CD4-positive, alpha-beta T cell treated with Interleukin-2 at 100 ng/mL for 4 hours (primary cell): ENCODE measurements at places on chromosomes 7 and 10.

- DNase-seq: no peak
Observed at GRCh38 chr10:118145256-118145655, 98.5 kb upstream of the RAB11FIP2 start.

GRCh38 chr7:83478616-83479015 lies 170.3 kb downstream of the SEMA3E start:
- no peak for DNase-seq

DNA sequence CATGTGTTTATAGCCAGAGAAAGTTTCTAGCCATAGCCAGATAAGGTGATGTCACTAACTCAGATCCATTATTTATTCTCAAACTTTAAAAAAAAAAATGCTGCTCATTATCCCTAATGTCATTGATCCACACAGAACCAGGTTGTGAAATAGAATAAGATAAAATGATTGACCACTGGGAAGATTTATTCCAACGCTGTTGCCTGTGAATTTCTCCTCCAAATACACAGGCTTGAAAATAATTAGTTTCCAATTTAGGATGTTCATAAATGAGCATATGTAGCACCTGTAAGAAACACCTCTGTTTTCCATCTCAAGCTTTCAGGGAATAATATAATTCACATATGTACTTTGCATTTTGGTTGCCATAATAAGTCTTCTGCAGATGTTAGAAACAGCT lies 283.1 kb upstream of the DKK1 start:
- DNase-seq: no peak

- DNase-seq: no peak
Observed at GRCh38 chr7:123410273-123410904, 124.0 kb downstream of the IQUB start.

- DNase-seq: no peak
Observed at GRCh38 chr7:80095545-80095944, 39.1 kb upstream of the GNAI1 start.

DNA sequence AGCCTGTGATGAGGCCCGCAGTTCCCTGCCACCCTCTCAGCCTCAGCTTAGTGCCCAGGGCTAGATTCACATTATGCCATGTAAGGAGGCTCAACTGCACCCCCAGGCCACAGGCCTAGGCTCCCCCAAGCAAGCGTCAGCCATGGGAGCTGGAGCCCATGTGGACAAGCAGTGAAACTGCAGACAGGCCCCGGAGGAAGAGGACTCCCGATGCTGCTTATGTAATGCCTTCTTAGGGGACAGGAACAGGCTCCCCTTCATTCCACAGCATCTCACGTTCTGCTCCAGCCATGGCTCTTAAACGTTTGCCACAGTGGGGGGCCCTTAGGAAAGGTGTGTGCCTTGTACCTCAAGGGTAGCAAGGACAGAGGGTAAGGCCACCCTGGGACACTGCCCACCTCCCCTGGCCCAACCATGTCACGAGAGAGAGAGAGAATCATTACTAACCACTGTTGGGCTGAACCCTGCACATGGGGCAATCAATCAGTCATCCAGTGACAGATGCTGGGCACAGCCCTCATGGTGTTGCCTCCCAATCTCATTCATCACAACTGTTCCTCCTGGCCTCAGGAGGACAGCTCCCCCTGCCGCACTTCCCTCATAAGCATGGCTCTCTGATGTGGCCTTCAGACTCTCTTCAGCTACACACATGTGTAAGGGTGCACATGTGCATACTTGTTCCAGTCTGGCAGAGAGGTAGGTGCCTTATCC lies 263.0 kb downstream of the GRID1 start:
- DNase-seq: no peak

DNA sequence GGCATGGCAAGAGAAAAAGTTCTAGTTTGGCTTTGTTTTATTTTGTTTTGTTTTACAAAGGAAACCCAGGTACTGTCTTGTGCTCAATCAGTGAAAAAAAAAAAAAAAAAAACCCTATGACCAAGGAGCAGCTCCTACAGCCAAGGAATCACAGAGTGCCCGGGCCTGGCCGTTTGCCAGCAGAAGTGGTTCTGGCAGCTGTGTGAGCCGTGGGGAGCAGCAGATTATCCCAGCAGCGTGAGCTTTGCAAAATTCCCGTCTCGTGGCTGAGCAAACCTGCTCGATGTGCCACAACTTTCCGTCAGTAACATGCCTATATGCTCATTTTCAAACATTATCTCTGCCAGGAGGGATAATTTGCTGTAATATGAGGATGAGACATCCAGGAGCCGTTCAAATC lies 293.7 kb downstream of the POU6F2 start:
- DNase-seq: no peak

DNA sequence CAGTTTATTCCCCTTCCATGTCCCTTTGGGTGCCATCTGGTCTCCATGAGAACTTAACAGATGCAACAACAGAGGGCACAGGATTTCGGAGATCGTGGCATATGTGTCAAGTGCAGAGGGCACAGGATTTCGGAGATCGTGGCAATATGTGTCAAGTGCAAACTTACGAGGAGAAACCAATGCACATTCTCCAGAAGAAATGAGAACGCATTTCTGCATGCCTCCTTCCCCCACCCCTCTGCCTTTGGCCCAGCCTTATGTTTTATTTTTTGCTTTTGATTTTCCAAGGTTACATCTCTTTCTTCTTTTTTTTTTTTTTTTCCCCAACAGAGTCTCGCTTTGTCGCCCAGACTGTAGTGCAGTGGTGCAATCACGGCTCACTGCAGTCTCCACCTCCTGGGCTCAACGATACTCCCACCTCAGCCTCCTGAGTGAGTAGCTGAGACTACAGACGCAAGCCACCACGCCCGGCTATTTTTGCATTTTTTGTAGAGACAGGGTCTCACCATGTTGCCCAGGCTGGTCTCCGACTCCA lies 586 bp upstream of the ANKRD26 start:
- DNase-seq: peak; percentile 18

- DNase-seq: no peak
Observed at GRCh38 chr10:21166557-21167287, 269.6 kb upstream of the NEBL start.

DNA sequence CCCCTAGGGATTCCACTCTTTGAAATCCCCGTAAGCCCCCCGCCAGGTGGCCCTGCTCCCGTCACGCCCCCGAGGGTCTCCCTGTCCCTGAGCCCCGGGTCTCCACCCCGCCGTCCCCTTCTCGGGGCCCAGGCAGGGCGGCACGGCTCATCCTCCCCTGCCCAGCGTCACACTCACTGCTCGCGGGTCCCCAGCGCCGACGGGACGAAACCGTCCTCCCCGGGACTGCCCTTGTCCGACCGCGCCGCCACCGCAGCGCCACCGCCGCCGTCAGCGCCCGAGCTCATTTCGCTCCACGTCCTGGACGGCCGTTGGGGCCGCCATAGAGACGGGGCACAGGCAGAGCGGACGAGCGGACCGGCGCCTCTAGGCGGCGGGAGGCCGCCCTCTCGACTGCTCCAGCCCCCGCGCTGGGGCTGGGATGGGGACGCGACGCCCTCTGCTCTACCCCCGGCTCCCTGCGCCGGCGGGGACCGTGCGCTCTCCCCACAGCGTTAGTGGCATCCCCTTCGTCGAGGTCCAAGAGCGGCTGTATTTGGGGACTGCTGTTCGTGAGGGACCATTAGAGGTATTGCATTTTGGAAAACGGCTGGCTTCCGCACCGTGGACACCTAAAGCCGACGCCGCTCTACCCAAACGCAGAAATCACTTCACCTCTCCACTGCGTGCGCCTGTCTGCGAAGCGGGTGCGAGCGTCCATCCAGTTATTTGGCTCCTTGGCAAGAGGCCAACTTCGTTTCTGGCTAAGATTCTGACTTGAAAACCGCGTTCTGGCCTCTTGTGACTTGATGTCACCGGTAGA lies at the start of gene EEF1AKMT2:
TSS of gene EEF1AKMT2 (minus strand) at position 341 of the 802 bp plus-strand sequence. CDS start at position 287, 54 bp downstream.
- peak; percentile 84 for DNase-seq

DNA sequence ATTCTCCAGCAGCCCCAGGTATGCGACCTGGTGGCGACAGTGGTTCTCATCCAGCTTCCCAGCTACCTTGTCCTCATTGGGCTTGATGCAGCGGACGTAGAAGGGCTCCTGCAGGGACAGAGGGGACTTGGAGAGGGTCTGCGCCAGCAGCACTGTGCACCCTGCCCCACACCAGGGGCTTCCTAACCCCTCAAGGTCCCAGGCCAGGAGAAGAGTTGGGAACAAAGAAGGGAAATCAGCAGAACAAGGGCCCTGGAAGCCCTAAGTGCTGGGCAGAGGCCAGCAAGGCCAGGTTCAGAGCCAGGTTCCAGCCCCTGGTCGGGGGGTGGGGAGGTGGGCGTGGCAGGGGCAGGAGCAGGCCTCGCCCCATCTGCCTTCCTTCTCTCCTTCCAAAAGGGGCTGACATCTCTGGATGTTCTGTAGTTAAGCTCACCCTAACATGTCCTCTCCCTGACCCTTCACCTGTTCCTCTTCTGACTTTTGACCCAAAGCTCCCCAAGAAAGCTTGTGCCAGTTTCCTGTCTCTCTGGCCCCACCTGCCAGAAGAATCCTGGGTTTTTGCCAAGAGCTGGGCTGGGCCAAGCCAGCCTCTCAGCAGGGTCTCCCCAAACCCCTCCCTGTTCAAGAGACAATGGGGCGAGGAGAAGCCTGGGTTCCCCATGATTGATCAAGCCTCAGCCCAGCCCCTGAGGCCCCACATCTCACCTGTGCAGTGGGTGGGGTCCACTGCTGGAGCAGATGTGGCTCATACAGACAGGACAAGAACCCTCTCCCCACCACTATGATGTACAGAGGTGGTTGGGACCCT lies 11.9 kb downstream of the MYO1G start:
- no peak for DNase-seq

DNA sequence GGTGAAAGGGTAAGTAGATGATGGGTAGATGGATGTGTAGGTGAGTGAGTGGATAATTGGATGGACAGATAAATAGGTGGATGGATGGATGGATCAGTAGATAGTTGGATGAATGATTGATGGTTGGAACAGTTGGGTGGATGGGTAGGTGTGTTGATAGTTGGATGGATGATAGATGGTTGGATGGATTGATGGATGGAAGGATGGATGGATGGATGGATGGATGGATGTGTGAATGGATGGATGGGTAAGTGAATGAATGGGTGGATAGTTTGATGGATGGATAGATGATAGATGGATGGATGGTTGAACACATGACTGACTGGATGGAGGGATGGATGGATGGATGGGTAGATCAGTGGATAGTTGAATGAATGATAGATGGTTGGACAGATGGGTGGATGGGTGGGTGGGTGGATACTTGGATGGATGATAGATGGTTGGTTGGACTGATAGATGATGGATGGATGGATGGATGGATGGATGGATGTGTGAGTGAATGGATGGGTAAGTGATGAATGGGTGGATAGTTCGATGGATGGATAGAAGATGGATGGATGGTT lies 37.0 kb downstream of the PDGFA start:
- no peak for DNase-seq

DNA sequence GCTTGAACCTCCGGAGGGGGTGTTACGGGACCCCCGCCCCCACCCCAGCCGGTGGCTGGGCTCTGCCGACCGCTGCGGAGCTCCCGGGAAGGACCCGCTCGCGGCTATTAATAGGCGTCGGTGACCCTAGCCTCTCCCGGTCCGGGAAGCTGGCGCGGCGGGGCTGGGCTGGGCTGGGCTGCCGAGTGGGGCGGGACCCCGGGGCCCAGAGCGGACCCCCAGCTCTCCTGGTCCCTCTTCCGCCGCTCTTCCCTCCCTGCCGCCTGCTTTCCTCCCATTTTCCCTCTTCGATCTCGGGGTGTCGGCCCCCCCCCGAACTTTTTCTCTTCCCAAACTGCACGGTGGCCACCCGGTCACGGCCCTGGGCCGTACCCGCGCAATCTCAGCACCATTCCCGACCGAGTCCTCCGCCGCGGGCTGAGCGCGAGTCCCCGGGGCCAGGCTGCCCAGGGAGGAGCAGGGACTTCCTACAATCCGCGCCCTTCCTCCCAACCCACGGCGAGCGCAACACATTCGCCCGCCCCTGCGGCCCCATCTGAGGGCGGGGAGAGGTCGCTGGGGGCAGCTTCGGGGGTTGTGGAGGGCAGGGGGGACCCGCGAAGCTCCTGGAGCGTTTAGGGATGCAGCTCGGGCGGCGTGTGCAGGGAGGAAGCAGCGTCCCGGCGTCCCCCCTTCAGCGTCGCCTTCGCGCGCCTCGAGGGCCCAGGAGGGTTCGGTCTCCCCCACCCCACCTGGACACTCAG lies 3.1 kb upstream of the ELFN1 start:
- DNase-seq: no peak

GRCh38 chr7:157224627-157225026 lies 85.9 kb downstream of the UBE3C start:
- DNase-seq: no peak

- no peak for DNase-seq
Observed at GRCh38 chr7:102463841-102464576, 654 bp downstream of the ALKBH4 start.

- no peak for DNase-seq
Observed at GRCh38 chr10:97548828-97549455, 23.6 kb upstream of the ANKRD2 start.

DNA sequence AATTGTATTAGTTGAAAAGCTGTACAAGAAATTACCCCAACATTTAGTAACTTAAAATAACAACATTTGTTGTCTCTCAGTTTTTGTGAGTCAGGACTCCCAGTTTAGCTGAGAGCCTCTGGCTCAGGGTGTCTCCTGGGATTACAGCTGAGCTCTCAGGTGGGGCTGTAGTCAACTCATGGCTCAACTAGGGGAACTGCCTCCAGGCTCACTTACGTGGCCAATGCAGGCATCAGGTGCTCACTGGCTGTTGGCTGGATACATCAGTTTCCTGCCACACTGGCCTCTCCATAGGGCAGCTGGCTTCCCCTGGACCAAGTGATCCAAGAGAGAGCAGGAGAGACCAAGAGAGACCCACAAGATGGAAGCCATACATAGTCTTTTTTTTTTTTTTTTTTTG lies 17.5 kb downstream of the CCNY start:
- DNase-seq: no peak

GRCh38 chr10:91355998-91356397 lies 54.1 kb upstream of the HECTD2 start:
- DNase-seq: no peak

- no peak for DNase-seq
Observed at GRCh38 chr7:125504848-125505247, 575.2 kb upstream of the POT1 start.

DNA sequence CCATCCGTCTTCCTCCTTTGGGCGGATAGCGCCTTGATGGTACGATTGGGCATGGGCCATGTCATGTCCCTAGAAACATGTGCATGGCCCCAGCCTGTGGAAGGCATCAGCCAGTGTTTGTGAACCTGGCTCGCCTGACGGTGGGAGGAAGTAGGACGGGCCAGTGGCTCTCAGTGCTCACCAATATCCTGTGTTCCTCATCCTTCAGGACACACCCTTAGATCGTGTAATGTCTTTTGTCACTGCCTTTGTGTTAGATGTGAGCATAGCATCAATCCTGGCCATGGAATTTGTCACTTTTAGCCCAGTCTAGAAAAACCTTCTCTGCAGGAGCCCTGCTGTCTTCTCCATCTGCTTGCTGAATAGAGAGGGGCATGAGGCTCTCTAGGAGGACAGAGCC lies 77.6 kb downstream of the PFKFB3 start:
- no peak for DNase-seq

GRCh38 chr7:51827631-51828030 lies 511.0 kb upstream of the COBL start:
- DNase-seq: no peak

DNA sequence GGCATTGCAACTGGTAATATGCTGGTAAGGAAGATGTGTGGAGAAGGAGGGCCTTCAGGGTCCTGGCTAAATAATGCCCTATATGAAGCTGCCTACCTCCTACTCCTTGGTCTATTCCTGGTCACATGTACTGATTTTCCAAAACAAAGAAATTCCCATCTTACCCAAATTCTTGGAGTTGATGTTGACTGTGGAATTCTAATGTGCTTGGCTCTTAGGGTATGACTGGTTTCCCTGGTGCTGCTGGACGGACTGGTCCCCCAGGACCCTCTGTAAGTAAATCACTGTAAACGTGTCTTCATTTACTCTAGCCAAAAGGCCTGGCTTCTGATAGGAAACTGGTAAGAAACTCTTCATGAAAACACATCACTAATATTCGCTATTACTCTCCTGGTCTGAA lies 27.0 kb downstream of the COL1A2 start:
- no peak for DNase-seq
